ENCODE measurements at places on chromosomes 4 and X.

- DNase-seq: no peak
Observed at GRCh38 chr4:26785810-26786209, 74.8 kb upstream of the STIM2 start.

DNA sequence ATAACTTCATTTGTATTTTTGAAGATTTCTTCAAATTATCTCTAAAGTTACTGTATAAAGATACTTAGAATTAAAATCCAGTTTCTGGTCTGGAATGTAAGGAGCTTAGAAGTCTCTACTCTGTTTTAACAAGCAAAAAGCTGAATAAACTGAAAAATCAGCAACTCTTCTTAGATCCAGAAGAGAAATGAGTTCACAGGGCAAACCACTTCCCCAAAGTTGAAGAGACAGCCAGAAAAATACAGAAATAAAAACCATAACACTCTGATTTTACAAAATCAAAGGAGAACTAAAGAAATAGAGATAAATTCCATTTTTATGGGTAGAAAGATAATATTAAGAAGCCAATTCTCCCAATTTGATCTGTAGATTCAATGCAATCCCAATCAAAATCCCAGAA lies 1166.8 kb downstream of the ADGRL3 start:
- no peak for DNase-seq

DNA sequence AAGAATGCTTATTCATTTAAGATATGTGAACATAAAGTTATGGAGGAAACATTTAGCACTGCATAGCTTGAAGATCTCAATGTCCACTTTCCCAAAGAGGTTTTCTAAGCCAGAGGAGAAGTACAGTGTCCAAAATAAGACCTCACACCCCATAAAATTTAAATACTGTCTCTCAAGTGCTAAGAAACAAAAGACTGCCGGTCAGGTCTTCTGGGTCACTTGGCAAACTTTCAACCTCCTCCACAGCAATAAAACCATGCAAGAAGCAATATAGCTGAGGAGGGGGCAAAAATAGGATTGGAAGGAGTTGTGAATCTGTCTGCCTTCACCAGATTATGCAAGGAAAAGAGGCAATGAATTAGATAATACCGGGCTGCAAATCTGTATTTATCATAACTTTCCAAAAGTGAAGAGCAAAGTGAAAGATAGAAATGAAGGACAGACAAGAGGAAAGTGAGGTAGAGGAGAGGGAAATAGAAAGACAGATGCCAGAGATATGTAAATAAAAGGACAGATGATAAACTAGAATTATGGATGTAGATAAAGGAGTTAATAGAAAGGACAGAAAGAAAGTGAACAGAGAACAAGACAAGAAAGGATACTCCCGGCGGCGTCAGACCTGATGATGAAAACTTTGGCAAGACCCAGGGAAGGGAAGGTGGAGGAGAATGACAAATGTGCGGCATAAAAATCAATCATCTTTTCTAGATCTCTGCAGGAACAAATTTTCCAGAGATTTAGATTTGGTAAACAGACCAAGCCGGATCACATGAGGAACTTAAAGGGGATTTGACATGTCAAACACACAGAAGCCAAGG lies 152.7 kb upstream of the FAM241A start:
- DNase-seq: no peak

DNA sequence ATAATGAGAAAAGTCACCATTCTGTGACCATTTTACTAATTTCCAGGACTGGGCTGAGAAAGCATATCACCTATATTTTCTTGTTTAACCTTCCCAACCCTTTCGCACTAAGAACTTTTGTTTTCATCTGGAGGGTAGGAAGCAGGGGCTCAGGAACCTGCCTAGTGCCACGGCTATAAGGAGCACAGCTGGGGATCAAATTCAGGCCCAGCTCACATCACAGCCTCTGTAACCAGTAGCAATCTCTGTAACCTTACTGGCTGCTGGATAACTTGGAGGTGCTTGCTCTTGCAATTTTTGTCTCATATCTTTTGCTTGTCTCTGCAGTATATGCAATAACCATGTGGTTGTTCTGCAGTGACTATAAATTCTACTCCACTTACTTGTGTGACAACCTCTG lies 76.7 kb upstream of the PLAC1 start:
- no peak for DNase-seq

DNA sequence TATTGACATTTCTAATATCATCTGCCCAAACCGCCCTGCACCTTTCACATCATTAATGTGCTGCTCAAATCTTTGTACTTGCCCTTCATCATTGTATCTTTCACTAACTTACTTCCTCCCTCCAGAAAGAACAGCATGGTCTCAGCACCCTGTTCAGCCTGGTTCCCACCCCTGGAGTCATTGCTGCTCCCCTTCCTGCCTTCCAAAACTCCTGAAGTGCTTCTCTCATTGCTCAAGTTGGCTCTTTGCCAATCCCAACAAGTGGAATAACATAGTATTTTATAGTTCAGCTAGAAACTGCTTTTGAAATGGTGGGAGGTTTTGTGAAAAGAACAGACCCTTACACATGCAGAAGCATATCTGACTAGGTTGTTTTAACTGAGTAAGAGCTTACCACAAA lies 14.0 kb upstream of the TTC29 start:
- no peak for DNase-seq
